ENCODE measurements at places on chromosomes 12 and 14.

GRCh38 chr14:61651355-61651754 lies 44.0 kb upstream of the HIF1A start:
- no peak for DNase-seq

DNA sequence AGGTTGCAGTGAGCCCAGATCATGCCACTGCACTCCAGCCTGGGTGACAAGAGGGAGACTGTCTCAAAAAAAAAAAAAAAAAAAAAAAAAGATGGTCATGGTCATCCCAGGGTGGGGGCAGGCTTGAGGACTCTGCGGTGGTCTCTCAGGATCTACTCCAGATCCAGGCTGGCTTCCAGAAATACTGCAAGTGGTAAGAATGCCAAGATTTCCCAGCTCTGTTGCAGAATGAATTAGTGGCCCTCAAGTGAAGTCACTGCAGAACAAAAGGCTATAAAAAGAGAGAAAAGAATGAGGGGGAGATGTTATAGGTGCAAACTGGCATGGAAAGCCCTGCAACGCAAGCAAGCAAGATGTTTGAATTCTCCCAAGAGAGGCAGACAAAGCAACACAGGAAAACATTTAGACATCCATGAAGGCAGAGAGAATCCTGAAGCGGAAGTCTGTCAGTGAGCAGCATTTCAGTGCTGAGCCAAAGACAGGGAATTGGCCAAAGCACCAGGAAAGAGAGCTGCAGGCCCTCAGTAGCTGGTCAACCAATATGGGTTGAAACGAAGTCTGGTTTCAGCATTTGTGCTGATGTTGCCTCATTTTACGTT lies 31.9 kb upstream of the ETFBKMT start:
- no peak for DNase-seq

DNA sequence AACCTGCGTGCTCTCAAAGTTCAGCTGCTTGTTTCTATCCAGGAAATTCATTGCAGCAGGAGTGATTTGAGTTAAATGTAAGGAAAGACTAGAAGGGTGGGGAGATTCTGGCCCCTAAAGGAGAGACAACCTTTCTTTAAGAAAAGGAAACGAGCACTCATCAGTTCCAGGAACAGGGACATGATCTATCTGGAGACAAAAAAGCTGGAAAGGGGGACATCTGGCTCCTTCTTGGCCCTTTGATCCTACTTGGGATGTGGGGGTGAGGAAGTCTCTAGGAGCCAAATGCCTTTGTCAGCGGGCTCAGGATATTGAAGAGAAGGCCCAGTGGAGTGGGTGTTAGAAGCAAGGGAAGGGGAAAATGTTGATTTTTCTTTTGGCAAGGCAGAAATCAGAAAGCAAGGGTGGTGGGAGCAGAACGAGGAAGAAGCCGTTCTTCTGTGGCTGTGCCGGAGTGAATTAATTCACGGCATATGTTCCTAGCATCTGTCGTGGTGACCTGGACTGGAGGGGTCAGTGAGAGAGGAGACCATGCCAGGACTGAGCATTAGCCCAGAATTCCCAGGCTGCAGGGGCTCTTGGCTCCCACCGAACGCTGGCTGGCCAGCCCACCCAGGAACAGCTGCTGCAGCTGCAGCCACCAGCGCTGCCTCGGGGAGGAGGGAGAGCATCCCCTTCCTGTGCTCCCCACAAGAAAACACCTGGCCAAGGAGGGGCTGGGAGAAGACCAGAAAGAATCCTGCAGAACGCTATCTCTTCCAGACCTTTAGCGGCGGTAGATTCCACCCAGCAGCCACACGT lies 62.8 kb upstream of the GPATCH2L start:
- no peak for DNase-seq

GRCh38 chr12:98419795-98420404 lies 95.5 kb upstream of the TMPO start:
- DNase-seq = no peak

DNA sequence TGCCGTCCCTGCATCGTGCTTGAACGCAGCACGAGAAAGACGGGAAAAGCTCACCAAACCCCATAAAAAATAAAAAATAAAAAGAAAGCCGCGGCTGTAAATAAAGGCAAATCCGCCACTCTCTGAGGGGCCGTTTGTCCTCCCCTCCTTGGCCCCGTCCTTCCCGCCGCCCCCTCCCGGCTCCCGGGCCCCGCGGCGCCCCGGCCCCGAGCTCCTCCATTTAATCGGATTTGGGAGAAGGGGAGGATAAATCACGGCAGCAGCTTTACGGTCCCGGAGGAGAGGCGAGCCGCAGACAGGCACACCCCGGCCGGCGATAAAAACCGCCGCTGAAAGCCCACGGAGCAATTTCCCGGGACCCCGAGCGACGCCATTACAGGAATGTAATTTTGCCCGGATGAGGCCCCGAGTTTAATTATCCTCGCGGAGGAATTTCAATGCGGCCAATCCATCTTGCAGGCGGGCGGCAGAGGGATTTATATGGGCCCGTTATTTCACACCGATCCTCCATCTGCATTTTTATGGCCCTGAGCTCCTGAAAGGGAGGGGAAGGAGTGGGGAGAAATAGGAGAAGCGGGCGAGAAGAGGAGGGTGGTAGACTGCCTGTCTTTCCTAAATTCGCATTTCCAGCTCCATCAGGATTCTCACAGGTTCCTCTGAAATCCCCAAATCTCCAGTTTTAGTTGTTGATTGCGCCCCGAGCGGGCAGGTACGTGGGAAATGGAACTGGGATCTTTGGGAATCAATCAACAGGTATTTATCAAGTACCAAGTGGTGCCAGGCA lies 1.3 kb upstream of the ATP5MC2 start:
- peak; percentile 40 for DNase-seq

GRCh38 chr12:59929110-59929509 lies 333.3 kb downstream of the SLC16A7 start:
- DNase-seq = no peak

DNA sequence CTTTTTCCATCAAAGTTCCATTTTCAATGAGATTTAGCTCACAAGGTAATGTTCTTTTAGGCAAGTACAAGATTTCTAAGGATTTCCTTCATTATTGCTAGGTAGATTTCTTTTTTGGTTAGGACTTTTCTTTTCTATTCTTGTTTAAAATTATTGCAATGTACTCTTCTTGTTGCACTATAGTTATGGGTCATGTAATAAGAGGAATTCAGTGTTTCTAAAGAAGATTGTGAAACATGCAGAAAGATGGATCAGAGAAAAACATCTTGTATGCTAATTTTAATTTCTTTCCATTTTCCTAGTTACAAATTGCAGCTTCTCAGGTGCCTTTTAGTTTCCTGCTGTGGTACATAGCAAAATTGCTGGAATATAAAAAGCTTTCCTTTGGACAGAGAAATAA lies 56.1 kb downstream of the BTG1 start:
- DNase-seq = no peak

GRCh38 chr12:12837025-12837812 lies 24.1 kb downstream of the DDX47 start:
- peak; percentile 18 for DNase-seq

DNA sequence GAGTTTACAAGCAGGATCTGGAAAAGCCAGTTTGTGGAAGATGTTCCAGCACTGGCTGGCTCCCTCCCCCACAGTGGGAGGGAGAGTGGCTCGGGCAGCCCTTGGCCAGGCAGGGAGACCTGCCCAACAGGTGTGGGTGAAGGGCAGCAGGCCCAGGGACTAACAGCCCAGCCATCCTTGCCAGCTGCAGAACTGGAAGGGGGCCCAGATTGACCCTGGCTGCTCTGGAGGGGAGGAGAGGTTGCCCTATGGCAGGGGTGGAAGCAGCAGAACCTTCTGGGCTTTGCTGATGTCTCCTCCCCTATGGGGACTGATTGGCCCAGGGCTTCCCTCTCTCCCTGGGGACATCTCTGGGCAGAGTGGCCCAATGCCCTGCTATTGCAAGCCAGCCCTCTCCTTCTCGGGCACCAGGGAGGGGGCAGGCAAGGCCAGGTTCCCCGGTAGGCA lies 20.5 kb downstream of the IRF2BPL start:
- no peak for DNase-seq

DNA sequence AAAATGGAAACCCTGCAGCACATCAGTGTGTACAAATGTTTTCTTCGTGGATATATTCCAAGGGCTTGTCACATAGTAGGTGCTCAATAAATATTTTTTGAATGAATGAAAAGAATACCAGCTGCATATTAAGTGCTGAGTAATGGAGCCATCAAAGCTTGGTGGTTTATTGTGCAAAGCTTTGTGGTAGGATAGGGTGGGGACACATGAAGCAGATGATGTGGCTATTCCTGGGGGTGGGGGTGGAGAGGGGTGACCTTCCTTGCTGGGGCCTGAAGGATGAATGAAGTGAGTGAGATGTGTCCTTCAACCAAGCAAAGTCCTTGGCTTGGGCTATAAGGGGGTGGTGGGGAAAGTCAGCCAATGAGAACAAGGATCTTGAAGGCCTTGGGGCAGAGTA lies 4.3 kb upstream of the KRT81 start:
- no peak for DNase-seq

DNA sequence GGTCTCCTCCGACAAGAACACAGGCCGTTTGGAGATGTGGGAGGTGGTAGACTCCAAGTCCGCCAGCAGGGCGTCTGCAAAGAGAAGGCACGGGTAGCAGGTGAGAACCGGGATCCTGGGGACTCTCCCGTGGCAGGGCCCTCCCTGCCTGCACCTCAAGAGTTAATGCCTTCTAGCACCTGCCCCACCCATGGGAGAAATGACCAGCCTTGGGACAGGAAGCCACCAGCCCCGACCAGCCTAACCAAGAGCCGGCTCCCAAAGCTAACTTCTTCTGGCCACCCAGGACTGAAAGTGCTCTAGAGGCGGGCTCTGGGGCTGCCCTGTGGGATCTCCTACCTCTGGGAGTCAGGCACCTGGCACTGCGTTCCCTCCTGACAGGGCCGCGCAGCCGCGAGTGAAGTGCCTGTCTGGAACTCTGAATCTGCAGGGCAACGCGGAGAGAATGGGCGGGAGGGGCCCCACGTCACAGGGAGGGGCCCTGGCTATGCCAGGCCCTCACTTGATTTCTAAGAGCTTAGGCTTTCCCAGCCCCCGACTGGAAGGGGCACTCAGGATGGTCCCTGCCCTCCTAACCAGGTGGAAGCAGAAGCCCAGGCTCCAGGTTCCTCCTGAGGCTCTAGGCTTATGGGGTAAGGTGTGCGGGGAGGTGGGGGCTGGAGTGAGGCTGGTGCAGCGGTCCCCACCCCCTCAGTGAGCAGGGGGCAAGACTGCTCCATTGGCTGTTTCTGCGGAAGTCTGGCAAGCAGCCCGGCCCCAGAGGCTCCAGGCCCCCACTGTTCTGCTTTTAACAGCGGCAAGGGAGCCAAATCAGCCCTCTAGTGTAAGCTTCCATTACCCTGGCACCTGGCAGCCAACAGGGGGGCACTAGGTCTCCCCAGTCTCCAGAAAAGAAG lies 23.6 kb upstream of the RPLP0 start:
- DNase-seq = peak; percentile 72

GRCh38 chr12:13257356-13257875 lies 60.9 kb downstream of the EMP1 start:
- DNase-seq = no peak

GRCh38 chr12:47112679-47113078 lies 32.9 kb upstream of the AMIGO2 start:
- DNase-seq = no peak

DNA sequence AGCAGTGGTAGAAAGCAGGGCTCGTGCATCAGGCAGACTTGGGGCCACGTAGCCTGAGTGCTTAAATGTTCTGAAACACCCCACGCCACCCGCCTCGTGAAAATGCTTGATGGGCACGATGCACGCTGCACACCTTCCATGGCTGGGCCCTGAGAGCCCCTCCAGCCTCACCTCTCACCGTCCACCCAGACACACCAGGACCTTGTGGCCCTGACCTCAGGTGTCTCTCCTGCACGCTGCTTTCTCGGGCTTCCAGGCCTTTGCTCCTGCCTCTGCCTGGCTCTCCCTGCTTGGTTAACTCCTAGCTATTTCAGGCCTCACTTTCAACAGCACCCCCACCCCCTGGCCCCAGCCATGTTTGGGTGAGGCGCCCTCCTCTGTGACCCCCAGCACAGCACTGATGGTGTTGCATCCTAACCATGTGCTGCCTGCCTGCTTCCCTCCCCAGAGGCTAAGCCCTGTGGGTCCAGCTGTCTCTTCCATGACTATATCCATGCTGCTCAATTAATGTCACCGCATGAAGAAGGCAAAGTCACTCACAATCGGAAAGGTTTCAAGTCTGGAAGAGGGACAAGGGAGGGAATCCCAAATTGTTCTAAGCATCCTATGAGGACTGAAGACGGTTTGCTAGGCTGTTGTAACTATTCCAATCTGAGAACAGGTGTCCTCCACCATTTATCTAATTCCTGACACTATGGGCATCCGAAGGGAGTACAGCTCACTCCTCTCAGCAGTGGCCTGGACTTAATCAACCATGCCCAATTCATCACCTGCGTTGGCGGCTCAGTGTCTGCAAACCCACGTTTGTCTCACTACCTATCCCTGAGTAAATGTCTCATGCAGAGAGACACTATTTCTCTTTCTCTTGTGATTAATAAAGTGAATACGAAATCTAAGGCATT lies 82.2 kb downstream of the CCDC88C start:
- no peak for DNase-seq

GRCh38 chr12:15977999-15978951 lies 67.1 kb downstream of the DERA start:
- no peak for DNase-seq

GRCh38 chr14:103179094-103179493 lies 55.8 kb downstream of the TNFAIP2 start:
- no peak for DNase-seq

DNA sequence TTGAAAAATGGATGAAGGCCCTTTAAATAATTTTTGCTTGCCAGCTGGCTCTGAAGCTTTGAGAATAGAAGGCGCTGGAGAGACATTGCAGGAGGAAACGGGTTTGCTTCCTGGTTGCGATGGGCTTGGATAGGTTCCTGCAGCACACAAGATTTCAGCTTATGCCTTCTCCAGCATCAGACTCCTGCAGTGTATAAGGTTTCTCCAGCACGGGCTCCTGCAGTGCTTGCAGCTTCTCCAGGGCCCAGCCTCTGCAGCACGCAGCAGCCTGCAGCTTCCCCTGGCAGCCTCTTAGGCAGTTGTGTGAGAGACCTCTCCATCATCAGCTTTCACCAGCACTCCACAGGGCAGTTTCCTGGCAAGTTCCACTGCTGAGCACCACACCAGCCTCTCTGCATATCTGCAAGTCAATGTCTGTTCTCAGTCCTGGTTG lies 78.7 kb upstream of the ZDHHC17 start:
- DNase-seq = peak; percentile 51

- DNase-seq = no peak
These were observed 472.3 kb upstream of the SOX5 start for GRCh38 chr12:24421759-24422158.

DNA sequence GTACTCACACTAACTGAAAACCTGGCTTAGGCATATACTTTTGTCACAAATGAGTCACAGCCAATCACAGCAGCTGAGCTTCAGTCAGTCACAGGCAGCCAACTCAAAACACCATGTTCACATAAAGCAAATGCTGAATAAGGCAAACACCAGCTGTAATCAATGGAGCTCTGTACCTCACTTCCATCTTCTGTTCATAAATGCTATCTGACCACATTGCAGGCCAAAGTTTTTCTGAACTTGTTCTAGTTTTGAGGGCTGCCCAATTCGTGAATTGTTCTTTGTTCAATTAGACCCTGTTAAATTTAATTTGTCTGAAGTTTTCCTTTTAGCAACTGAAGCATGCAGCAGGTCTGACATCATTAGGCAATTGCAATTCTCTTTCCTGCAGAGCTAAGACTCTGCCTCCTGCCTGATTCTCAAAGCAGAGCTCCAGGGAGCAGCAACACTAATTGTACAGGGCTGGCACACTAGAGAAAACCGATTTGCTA lies 129.9 kb downstream of the WIF1 start:
- peak; percentile 56 for DNase-seq
